Calu3 (cell line): ENCODE measurements at places on chromosomes 13 and 19. TPM values are rescaled to one million over a fixed set of nuclear protein-coding genes. Genes with fewer than 3 reads are reported as not detected.

The CAMSAP3 gene
- total RNA-seq = 26.0 and 30.3 TPM in 2 replicates

The RPL18 gene
- total RNA-seq = 1,224 and 1,339 TPM in 2 replicates

The KIR3DL1 gene
- not detected in 2 replicates for total RNA-seq

The GPC6 gene
- total RNA-seq = not detected in 2 replicates

The PSG7 gene
- not detected in 2 replicates for total RNA-seq

The PRKCG gene
- 45.4 and 59.6 TPM in 2 replicates for total RNA-seq

The SLC10A2 gene
- not detected in 2 replicates for total RNA-seq

The ELSPBP1 gene
- total RNA-seq = not detected in 2 replicates

DNA sequence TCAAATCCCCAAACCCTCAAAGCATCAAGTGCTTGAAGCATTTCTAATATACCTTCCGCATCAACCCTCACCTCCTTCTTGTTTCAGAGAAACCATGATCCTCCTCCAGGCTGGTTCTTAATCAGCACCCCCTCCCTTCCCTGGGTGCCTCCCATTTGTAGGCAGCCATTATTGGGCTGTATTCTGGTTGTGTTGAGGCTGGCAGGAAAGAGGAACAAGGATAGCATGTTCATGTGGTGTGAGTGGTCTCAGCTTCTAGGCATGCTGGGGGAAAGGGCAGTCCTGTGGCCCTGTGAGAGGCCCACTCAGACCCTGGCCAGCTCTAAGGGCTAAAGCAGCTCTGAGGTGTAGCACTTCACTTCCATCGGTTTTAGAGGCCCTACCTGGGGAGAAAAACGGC is 18.9 kb upstream of the TRIM13 start:
- DNase-seq = no peak

GRCh38 chr13:95480131-95480545 is 72.4 kb upstream of the CLDN10 start:
- DNase-seq = no peak

DNA sequence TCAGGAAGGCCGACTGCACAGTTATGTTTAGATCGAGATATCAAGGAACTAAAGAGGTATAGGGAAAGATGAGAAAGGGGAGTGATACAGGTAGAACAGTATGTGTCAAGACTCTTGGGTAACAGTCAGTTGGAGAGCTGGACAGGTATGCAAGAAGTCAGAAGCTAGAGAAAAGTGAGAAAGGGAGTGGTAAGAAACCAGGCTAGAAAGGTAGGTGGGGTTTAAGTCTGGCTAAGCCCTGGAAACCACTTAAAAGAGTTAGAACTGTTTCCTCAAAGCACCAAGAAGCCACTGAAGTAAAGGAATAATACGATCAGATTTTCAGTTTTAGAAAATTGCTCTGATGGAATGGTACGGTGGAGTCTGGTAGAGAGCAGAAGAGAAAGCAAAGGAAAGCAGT is 196.4 kb downstream of the VWA8 start:
- DNase-seq = no peak

DNA sequence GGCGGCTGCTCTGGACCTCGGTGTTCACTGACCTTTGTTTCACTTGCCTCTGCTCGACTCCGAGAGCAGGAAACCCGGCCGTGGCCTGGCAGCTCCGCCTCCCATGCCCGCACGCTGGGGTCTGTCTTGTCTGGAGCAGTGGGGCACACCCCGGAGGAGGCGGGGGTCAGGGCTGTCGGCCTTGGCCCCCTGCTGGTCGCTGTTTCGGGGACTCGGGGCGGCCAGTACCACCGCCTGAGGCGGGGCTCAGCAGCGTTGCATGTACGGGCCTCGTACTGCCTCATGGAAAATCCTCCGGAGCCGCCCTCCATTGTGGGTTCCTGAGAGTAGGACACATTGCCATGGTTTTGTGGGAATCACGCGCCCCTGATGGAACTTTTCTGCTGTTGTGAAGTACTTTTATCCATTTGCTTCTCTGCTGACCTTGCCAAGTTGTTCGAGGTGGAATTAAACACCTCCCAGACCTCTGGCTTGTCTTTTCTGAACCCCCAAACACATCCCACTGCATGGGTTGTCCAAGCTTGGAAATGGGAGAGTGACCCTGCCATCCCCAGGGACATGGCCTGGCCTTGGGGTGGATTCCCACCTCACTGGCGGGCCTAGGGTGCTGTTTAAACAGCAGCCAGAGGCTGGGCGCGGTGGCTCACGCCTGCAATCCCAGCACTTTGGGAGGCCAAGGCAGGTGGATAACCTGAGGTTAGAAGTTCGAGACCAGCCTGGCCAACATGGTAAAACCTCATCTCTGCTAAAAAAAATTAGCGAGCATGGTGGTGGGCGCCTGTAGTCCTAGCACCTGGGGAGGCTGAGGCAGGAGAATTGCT is 5.5 kb upstream of the NDUFS7 start:
- DNase-seq = no peak

GRCh38 chr19:40414542-40415535 is 1.7 kb upstream of the PRX start:
- DNase-seq = no peak

DNA sequence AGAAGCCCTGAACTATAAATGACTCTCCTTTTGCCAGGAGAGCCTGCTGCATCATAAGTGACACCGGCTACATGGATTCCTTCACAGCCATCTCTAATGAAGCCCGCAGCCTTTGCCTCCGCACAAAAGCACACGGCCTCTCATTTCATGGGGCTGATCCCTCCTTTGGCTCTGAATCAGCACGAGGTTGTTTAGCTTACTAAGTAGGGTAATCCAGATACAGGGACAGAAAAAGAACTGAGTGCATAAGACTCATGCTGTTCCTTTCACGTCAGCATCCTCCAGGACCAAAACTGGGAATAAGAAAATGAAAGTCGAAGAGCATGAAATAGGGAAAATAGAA is 136.3 kb downstream of the DCT start:
- no peak for DNase-seq

GRCh38 chr13:34155931-34156607 is 338.1 kb downstream of the RFC3 start:
- no peak for DNase-seq

DNA sequence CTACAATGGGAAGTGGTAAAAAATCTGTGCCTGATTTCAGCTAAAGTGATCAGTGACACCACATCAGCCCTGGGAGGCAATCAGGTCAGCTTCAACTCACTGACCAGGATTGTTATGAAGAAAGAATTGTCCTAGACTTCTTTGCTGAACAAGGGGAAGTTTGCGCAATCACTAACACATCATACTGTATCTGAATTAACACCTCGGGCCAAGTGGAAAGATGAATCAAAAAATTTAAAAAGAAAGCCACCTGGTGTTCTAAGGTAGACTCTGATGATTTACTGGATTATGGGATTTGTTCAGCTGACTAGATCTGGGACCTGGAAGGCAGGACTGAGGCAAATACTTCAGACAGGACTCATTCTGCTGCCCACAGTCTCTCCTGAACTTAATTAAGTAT is 161.8 kb downstream of the DIAPH3 start:
- DNase-seq = no peak

GRCh38 chr19:17235300-17235970 is 9.4 kb downstream of the OCEL1 start:
- peak; percentile 33 for DNase-seq

- DNase-seq = no peak
These were observed 1.1 kb upstream of the GRTP1 start for GRCh38 chr13:113364901-113365582.

DNA sequence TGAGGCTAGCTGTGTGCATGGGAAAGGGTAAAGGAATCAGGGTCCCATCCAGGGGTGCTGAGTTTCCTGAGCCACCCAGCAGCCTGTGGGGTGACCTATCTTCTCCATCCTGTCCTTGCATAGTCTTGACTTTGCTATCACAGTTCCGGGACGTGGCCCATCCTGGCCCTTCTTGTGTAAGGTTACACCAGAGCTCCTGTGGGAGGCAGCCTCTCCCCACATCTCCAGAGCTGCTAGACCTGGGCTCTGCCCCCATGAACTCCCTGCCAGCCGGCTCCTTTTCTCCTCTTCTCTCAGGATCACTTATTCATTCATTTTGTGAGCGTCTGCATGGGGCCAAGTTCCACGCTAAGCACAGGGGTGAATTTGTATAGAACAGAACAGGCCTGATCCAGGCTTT is 238.9 kb downstream of the TSHZ3 start:
- DNase-seq = no peak

DNA sequence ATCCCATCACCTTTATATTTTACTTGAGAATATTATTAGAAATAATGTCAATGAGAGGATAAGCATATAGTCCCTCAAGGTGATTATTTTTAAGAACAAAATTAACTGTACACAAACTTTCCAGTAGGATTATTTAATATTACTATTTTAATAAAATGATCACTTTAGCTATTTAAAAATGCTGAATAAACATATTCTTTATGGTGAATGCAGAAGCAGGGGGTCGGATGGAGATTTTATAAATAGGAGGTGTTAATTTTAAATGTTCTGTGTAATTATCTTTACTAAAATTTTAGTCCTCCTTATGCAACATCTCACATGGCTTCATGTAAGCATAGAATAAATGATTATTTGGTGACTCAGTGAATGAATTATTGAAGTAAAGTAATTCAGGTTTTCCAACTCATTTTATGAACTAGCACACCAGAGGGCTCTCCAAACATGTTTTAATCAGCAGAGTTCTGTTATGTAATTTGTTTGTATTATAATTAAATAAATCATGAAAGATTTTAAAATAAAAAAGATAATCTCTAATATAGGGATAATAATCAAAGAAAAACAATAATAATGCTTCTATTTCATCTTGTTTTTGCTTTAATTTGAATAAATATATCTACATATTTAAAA is 1635.2 kb downstream of the EFNB2 start:
- no peak for DNase-seq

DNA sequence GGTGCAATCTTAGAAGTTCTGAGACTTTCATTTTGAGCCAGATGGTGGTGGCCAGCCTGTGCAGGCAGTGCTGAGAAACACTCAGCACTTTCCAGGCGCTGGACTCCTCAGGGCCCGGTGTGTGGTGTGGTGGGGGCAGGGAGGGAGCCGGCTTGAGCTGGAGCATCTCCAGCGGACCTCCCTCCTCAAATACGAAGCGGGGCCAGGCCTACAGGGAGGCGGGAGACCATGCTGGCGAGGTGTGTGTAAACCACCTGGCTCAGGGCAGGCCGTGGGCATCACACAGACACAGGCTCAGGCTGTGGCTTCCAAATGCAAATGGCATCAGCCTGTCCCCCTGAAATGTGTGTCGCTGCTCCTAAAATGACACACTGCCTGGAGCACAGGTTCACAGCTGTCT is 33.3 kb upstream of the RANBP3 start:
- DNase-seq = no peak

DNA sequence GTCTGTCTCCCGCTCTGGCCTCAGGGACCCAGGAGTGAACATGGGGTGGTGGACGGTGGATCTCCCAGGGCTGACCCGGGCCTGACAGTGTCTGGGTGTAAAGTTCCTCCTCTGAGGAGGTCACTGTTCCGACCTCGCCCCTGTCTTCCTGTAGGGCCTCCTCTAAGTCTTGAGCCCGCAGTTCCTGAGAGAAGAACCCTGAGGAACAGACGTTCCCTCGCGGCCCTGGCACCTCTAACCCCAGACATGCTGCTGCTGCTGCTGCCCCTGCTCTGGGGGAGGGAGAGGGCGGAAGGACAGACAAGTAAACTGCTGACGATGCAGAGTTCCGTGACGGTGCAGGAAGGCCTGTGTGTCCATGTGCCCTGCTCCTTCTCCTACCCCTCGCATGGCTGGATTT is at the start of gene SIGLEC9:
Gene SIGLEC9, plus strand, starts transcription at position 178 of the 400 bp plus-strand sequence. Its CDS starts 69 bp downstream, at position 247.
- no peak for DNase-seq

DNA sequence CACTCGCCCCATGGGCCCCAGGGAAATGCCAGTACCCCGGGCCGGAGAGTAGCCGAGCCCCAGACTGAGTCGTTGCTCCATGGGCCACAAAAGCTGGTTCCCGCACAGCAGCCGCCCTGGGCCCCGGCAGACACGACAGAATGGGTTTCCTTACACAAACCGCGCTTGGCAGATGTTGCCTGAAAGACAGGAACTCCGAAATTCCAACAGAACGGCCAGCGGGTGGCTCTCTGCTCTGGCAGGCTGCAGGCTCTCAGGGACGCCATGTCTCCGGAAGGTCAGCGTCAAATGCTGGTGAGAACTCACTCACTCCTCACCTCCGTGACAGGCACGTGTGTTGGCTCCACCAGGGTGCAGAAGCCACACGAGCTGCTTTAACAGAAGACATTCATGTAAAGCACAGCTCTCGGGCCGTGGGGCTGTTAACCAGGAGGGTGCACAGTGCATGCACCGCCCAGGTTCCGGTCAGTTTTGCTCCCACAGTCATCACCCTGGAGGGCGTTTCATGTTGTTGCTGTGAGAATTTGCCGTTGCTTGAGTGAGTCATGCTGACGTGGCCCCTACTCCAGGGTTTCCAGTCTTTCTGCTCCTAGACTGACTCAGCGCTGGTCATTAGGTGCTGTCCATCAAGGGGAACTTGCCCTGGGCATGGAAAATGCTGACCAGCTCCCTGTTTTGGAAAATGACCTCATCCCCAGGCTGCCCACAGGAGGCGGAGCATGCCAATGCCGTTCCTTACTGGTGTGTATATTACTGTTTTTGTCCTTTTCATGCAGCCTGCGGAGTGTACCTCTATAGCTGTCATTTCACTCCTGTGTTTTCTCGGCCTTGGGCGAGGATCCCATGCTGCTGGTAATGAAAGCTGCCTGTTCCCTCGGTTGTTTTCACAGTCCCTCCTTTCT is 44.8 kb downstream of the ANKRD10 start:
- peak; percentile 83 for DNase-seq

GRCh38 chr13:34294483-34295129 is 476.7 kb downstream of the RFC3 start:
- DNase-seq = no peak

GRCh38 chr19:7928741-7929701 is 3.1 kb upstream of the CTXN1 start:
- DNase-seq = peak; percentile 51
